ENCODE measurements at places on chromosomes 11 and 22.

GRCh38 chr22:24190159-24190540, 8.9 kb downstream of the SUSD2 start:
- DNase-seq: no peak
- H3K27ac ChIP-seq: no peak overlapping the region
- H3K36me3 ChIP-seq: no peaks in the 10 kb centered on the region
- H3K27me3 ChIP-seq: no peaks in the 10 kb centered on the region

- H3K4me3 ChIP-seq: peak overlapping the region; percentile 94
- H3K27ac ChIP-seq: peak overlapping the region; percentile 83
- peaks cover 34% of the 10 kb centered on the region for H3K36me3 ChIP-seq
- no peaks in the 10 kb centered on the region for H3K27me3 ChIP-seq
Measured at GRCh38 chr11:65919573-65920371, 546 bp downstream of the DRAP1 start.

DNA sequence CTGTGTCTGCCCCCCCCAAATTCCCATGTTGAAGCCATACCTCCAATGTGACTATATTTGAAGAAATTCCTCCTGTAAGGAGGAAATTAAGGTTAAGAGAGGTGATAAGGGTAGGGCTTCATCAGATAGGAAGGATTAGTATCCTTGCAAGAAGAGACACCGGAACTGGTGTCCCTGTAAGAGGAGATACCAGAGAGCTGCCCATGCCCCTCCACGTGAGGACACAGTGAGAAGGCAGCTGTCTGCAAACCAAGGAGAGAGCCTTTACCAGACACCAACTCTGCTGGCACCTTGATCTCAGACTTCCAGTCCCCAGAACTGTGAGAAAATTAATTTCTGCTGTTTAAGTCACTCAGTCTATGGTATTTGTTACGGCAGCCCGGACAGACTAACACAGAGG, 109.3 kb downstream of the ARFGAP2 start:
- no peak overlapping the region for H3K4me3 ChIP-seq
- H3K27ac ChIP-seq: no peak overlapping the region
- no peak for DNase-seq

GRCh38 chr11:75371949-75372876, 20.8 kb upstream of the ARRB1 start:
- H3K27ac ChIP-seq: no peak overlapping the region
- H3K36me3 ChIP-seq: no peaks in the 10 kb centered on the region
- H3K4me3 ChIP-seq: no peak overlapping the region
- no peak for DNase-seq

DNA sequence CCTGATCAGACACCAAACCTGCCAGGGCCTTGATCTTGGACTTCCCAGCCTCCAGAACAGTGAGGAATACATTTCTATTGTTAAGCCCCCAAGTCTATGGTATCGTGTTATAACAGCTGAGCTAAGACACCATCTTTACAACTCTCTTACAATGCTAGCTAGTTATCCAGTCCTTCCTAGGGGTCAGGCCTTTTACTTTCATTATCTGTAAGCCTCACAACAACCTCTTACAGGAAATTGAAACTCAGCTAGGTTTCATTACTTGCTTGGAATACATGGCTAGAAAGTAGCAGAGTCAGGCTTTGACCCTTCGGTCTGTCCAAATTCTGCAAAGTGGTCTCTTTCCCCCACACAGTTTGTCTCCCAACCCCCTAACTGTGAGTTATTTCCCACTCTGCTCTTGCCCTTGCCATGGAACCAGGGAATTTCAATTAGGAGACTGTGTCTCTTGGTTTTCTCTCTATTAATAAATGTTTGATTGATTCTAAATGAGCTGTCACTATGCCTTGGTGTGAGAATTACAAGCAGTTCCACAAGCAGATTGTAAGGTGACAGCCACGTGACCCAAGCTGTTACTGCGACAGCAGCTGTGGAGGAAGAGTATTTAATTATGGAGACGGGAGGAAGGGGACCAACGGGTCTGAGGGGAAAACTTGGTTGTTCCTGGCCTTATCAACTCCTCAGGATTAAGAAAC, 38.4 kb upstream of the CLMP start:
- H3K27me3 ChIP-seq: peaks cover 24% of the 10 kb centered on the region
- DNase-seq: no peak
- peak overlapping the region; percentile 35 for H3K27ac ChIP-seq

GRCh38 chr11:92820860-92821259, 148.6 kb upstream of the MTNR1B start:
- H3K36me3 ChIP-seq: no peaks in the 10 kb centered on the region
- no peak overlapping the region for H3K27ac ChIP-seq
- H3K4me3 ChIP-seq: no peak overlapping the region

DNA sequence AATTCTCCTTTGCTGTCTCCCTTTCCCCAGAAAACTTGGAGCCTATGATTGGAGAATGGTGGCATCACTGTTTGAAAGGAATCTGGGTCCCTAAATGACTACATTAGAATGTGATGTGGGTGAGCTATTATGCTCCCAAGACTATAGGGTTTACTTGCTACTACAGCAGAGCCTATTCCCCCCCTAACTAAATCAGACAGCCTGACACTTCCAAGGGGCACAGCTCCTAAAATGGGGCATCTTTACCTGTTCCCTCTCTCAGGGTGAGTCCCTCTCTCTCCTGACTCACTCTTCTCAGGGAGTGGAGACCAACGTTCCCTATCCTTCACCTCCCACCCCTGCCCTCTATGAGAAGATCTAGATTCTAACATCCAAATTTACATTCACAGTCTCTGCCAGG, 775 bp upstream of the ISX start:
- H3K27me3 ChIP-seq: peaks cover 3% of the 10 kb centered on the region
- DNase-seq: no peak
- no peaks in the 10 kb centered on the region for H3K36me3 ChIP-seq
- peaks cover 8% of the 10 kb centered on the region for H3K4me1 ChIP-seq

DNA sequence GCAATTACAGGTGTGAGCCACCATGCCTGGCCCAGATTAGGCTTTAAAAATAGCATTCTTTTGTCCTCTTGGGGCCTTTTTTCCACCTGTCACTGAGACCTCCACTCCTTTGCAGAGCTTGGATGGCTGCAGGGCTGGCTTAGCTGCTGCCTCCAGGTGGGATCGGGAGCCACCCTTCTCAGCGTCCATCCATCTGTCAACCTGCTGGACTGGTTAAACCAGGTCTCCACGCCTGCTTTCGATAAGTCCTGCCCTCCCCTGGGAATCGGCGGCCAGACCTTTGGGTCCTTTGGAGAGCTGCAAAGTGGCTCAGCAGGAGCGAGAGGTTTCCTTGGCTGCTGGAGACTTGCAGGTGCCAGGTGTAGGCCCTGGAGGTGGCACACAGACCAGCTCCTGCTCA, 23.4 kb upstream of the GRAMD4 start:
- H3K4me1 ChIP-seq: peaks cover 20% of the 10 kb centered on the region
- DNase-seq: no peak
- no peaks in the 10 kb centered on the region for H3K36me3 ChIP-seq
- peaks cover under 1% of the 10 kb centered on the region for H3K27me3 ChIP-seq
- no peak overlapping the region for H3K27ac ChIP-seq

- H3K36me3 ChIP-seq: no peaks in the 10 kb centered on the region
- H3K27me3 ChIP-seq: peaks cover 9% of the 10 kb centered on the region
- H3K27ac ChIP-seq: no peak overlapping the region
Measured at GRCh38 chr11:74269161-74269811, 42.2 kb downstream of the P4HA3 start.

GRCh38 chr11:74689666-74690065, 41.6 kb downstream of the CHRDL2 start:
- H3K4me3 ChIP-seq: no peak overlapping the region
- H3K4me1 ChIP-seq: no peaks in the 10 kb centered on the region
- no peak overlapping the region for H3K27ac ChIP-seq
- H3K36me3 ChIP-seq: no peaks in the 10 kb centered on the region
- no peak for DNase-seq
- peaks cover 1% of the 10 kb centered on the region for H3K27me3 ChIP-seq

DNA sequence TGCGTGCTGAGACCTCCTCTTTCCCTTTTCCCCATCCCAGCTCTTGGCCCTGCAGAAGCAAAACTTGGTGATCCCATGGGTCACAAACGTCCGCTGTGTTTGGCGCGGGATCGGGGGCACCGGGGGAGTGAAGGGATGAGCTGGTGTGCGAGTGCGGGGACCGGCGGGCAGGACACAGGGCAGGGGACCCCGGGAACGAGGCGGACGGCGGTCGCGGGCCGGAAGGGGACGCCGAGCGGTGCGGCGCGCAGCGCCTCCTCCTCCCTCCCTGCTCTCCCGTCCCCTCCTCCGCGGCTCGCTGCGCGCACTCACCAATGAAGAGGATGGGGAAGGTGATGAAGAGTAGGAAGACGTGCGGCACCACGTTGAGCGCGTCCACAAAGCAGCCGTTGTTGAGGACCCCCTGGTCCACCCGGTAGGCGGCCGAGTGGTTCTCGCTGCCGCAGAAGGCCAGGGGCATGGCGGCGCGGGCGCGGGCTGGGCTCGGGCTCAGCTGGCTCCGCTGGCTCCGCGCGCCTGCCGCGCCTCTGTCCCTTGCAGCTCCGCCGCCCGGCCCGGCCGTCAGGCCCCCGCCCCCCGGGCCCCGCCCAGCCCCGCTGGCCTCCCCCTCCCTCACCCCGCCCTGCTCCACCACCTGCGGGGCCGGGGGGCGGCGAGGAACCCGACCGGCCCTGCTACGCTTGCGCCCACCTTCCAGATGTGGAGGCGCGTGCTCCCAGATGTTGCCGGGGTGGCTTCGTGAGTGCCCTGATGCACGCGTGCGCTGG, at the start of gene ABCC8:
ABCC8 (minus strand) TSS at position 529 of the 767 bp plus-strand sequence; CDS start at position 460, 69 bp downstream.
- H3K27ac ChIP-seq: no peak within 1 kb of the TSS
- peaks cover 73% of the 10 kb centered on the region for H3K27me3 ChIP-seq
- DNase-seq: no peak
- no peaks in the 10 kb centered on the region for H3K36me3 ChIP-seq
- no peaks in the 10 kb centered on the region for H3K4me1 ChIP-seq

DNA sequence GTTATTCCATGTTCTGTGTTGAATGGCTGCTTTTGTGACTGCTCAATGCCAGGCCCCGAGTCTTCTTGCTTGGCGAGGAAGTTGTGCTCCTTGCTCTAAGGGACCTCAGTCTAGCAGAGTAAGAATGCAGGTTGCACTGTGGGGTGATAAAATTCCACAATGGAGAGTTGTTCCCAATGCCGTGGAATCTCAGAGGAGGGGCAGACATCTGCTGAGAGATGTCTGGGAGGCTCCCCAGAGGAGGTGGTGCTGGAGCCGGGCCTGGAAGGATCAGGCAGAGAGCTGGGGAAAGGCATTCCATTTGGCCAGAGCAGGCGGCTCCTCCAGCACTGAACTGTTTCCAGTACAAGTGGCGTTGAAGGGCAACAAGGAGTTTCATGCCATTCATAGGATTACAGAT, 55.2 kb downstream of the ST3GAL4 start:
- no peaks in the 10 kb centered on the region for H3K27me3 ChIP-seq
- H3K4me3 ChIP-seq: no peak overlapping the region
- DNase-seq: no peak
- H3K36me3 ChIP-seq: peaks cover 2% of the 10 kb centered on the region
- H3K4me1 ChIP-seq: no peaks in the 10 kb centered on the region
- H3K27ac ChIP-seq: no peak overlapping the region

DNA sequence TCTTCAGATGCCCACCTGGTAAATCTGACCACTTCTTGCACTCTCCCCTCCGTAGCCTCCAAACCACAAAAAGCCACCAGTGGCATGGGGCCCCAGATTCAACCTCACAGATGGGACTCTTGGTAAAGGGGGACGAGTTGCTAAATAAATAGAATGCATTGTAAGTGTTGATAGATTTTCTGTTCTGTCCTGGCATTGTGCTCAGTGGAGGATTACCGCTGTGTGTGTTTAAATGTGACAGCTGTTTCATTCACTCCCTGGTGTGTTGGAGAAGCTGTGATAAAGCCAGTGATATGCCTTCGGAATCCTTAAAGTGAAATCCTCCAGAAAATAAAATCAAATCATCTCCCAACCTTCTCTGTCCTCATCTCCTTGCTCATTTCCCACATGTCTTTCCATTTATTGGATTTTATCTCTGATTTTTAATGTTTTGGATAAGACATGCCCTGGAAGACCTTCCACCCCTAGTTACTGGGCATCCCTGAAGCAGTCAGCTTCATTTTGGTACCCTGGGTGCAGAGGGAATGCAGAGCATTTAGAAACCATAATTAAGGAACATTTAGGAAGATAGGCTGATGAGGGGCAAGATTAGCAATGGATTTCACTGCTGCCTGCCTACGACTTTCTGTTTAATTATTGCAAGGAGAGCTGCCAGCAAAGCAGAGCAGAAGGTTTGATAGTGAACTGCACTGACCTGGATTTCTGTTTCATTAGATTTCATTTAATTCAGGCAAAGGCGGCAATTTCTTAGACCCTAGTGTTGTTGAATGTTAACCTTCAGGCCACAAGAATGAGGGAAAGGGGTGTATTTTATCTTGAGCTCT, 460.9 kb upstream of the KIRREL3 start:
- H3K36me3 ChIP-seq: no peaks in the 10 kb centered on the region
- H3K27me3 ChIP-seq: no peaks in the 10 kb centered on the region
- DNase-seq: no peak
- no peak overlapping the region for H3K27ac ChIP-seq
- no peak overlapping the region for H3K4me3 ChIP-seq

DNA sequence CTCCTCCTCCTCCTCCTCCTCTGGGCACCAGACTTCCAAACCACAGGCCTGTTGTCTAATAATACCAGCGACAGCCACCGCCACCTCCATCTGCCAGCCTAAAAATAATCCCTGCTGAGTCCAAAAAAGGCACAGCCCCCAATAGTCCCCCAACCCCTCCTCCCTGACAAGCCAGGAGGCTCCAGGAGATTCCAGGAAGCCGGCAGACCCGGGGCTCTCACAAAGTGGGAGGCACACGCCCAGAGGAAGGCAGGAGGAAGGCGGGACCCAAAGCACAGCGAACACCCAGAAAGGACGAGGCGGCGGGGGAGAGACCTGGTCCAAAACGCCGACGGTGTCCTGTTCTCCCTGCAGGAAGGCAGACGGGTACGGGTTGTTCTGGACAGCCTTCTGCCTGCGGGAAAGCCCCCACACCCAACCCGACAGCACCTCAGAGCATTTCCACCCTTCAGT, 5.9 kb downstream of the IGSF9B start:
- peaks cover 77% of the 10 kb centered on the region for H3K4me1 ChIP-seq
- H3K36me3 ChIP-seq: peaks cover 13% of the 10 kb centered on the region
- no peak for DNase-seq
- no peak overlapping the region for H3K27ac ChIP-seq
